ENCODE measurements at places on chromosomes 12 and 14.

- no peak for DNase-seq
These were observed 950.7 kb upstream of the FLRT2 start for GRCh38 chr14:84579292-84579691.

DNA sequence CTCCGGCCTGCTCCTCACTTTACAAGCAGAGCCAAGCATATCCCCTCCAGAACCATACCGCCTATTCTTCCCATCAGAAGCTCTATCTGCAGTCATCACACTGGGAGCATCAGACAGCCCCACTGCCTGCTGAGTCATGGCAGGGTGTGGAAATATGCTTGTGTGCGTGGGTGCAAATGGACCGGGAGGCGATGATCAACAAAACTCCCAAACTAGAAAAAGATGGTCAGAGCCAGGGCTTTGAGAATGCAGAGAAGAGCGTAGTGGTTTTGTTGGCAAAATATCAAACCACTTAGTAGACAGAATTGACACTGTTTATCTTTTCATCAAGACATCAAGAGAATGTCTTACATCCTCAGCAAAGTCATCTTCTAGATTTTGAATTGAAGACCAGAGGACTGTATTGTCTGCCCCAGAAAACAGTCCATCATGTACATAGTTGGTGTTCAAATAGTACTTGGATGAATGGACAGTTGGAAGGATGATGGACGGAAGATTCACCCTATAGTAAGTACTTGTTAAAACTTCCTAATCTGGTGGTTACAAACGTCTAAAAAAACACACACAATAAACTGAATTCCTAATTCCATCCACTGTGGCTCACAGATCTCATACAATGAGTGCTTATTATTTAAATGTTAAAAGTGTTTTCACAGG is 54.9 kb downstream of the VWF start:
- DNase-seq: no peak

DNA sequence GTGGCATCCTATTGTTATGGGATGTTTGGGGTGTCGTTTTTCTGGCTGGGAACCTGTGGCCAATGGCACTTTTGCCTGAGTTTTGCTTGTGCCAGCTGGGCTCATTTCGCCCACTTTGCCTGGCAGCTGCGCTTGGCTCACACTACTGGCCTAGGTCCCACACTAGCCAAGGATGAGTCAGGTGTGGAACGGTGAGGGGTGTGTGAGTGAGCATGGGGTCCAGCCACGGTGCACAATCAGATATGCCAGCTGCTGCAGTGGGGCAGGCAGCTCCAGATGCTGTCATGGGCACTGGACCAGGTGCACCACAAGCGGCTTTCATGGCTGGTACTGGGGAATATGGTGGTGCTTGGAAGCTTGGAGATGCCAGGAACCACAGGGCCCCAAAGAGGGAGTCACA is 21.5 kb downstream of the TRHDE start:
- DNase-seq: no peak

- DNase-seq: no peak
These were observed 572.8 kb upstream of the USP15 start for GRCh38 chr12:61687407-61687806.

DNA sequence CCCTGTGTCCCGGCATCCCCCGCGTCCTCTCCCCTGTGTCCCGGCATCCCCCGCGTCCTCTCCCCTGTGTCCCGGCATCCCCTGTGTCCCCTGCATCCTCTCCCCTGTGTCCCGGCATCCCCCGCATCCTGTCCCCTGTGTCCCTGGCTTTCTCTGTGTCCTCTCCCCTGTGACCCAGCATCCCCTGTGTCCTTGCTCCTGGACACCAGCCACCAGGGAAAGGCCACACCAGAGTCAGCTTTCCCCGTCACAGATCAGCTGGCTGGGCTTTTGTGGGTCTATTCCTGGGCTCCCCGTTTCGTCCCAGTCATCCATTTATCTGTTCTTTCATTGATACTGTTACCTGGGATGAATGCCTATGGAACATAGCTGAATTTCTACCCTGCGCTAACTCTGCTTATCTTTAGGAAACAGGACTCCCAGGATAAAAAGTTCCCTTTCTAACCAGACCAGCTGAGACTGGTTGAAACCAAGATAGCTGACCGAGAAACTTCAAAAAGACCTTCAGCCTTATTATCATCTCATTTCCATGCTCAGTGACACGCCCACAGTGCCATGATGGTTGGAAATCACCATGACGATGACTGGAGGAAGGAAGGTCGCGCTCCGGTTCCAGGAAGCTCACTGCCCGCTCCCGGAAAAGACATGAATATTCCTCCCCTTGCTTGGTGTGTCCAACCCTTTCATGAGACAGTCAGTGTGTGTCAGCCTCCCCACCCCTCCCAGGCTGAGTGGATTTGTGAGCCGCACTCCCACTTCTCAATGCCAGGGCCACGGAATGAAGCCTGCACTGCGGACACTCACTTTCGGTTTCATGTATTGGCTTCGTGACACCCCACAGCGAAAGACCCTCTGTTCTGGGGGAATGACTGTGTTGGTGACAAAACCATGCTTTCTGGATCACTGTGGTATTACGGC is 276.4 kb upstream of the SFSWAP start:
- DNase-seq: no peak

- no peak for DNase-seq
These were observed 18.9 kb downstream of the DYRK2 start for GRCh38 chr12:67667276-67668073.

DNA sequence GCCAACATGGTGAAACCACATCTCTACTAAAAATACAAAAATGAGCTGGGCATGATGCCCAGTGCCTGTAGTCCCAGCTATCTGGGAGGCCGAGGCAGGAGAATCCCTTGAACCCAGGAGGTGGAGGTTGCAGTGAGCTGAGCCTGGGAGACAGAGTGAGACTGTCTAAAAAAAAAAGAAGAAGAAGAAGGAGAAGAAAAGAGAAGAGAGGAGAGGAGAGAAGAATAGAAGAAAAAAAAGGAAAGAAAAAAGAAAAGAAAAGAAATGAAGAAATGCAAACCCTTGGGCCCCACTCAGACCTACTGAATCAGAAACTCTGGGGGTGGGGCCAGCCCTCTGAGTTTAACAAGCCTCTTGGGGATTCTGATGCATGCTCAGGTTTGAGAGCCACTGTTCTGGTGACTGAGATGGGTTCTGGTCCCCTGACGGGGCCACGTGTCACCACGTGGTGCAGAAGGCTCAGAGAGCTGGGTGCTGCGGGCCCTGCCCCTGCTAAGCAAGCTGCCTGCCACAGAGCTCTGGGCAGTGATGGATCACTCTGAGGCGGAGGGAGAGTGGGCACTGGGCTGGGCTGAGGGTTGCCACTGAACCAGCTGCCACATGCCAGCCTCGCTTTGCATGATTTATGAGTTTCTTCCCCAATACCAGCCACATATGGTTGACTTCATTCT is 37.5 kb downstream of the ERH start:
- no peak for DNase-seq

DNA sequence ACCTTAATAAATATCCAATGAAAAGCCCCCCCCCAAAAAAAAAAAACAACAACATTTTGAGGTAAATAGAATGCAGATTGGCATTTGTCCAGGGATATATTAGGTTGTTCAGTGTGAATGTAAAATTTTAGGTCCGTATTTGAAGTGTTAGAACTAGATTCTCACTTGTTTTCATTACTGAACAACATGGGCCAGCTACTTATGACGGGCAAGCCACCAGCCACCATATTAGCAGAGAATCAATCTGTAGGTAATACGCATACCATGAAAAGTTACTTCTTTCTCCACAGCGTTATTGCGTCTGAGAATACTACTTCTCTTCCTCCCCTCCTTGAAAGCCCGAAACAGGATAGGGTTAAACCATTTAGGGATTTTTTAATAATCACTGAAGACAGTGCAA is 5.4 kb downstream of the FLRT2 start:
- DNase-seq: no peak

Data from stimulated activated CD4-positive, alpha-beta T cell treated with anti-CD3 and anti-CD28 coated beads, TNF-alpha, amount 100 ng/mL, for 1 hour (primary cell).